ENCODE measurements at places on chromosomes 13 and 19.

GRCh38 chr13:38180126-38180525 is 169.5 kb upstream of the UFM1 start:
- no peak for DNase-seq

DNA sequence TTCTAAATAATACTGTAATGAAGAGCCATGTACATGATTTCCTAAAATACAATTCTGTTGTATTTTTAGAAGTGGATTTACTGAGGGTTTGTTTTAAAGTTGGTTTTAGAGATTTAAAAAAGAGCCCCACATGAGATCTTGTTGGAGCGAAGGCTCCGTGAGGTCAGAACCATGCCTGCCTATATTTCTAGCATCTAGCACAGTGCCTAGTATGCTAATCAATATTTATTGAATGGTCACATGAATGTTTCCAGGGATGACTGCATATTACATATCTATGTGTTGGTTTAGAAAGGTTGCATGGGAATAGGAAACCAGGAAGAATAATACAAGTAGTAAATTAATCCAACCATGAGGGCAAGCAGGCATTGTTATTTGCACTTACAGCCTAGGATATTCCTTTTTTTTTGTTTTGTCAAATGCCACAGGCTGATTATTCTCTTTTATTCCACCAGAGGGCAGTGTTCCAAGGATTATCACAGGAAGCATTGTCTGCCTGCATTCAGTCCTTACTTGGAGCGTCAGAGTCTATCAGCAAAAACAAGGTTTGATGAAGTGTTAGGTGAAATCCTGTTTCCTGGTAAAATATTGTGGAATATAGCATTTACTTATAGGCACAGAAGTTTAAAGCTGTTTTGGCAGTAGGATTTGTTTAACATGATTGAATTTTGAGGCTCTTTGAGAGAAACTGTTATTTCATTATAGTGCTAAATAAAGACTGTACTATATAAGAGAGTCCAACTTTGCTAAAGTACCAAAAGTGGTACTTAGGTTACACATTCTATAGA is 46.8 kb downstream of the COG3 start:
- DNase-seq, result peak; percentile 9

GRCh38 chr19:17248011-17248776 is 2.5 kb upstream of the NR2F6 start:
- no peak for DNase-seq

DNA sequence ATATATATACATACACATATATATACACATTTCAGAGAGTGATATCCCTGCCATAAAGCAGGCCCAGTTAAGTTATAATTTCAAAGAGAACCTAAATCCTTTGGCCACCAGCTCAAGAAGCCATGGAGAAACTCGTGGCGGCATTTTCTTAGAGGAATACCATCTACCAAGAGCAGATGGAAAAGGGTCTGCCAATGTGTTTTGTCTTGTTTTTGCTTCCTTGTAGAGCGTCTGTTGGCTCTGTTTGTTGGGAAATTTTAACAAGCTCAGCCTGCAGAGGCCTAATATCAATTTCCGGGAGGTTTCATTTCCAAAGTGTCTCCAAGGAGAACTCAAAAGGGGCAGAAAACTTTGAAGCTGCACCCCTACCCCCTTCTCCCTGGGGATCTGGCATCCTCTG is 140.5 kb downstream of the IER2 start:
- DNase-seq, result no peak

DNA sequence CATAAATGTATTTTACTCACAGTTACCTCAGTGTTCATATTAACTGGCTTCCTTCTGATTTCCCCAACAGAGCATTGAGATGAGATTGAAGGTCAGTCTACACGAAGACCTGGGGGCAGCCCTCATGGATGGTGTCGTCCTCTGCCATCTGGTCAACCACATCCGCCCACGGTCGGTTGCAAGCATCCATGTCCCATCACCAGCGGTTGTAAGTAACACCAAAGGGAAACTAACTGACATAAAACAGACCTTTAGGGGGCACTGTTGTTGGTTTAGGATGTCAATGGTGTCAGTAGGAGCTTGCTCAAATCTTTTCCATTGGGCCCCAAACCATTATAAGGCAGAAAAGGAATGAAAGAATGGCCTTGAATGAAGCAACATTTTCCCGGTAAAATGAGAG is 68.2 kb downstream of the ESD start:
- DNase-seq, result no peak

- DNase-seq, result no peak
These were observed 20.2 kb downstream of the C19orf44 start for GRCh38 chr19:16516381-16516780.

- no peak for DNase-seq
These were observed 40.5 kb upstream of the CNMD start for GRCh38 chr13:52780092-52780491.

- DNase-seq, result no peak
These were observed 7.0 kb upstream of the ZNF444 start for GRCh38 chr19:56133858-56134653.
